Activated T-helper 1 cell treated with anti-CD3 and anti-CD28 coated beads, Interleukin-2, amount 50 U/mL, for 16 hours (primary cell): ENCODE measurements at places on chromosomes 11 and 22.

- DNase-seq, result no peak
These were observed 7.6 kb upstream of the SERPINH1 start for GRCh38 chr11:75554258-75555022.

DNA sequence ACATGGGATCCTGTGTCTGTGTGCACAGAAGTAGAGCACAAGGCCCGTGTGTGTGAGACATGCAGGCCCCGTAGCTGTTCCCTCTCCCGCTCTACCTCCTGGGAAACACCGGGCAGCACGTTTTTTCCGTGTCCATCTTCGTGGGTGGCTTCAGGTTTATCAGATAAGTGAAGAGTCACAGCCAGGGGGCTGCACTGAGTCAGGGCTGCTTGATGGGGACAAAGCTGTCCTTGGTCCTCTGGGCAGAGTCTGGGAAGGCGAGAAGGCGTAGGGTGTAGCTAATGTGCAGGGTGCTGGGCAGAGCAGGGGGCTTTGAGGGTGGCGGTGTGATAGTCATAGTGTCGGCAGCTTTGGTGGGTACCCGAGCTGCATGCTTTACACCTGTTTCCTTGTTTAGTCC lies 23.7 kb downstream of the INCENP start:
- no peak for DNase-seq

- DNase-seq, result no peak
These were observed 3.4 kb downstream of the OLFML1 start for GRCh38 chr11:7488681-7489080.

DNA sequence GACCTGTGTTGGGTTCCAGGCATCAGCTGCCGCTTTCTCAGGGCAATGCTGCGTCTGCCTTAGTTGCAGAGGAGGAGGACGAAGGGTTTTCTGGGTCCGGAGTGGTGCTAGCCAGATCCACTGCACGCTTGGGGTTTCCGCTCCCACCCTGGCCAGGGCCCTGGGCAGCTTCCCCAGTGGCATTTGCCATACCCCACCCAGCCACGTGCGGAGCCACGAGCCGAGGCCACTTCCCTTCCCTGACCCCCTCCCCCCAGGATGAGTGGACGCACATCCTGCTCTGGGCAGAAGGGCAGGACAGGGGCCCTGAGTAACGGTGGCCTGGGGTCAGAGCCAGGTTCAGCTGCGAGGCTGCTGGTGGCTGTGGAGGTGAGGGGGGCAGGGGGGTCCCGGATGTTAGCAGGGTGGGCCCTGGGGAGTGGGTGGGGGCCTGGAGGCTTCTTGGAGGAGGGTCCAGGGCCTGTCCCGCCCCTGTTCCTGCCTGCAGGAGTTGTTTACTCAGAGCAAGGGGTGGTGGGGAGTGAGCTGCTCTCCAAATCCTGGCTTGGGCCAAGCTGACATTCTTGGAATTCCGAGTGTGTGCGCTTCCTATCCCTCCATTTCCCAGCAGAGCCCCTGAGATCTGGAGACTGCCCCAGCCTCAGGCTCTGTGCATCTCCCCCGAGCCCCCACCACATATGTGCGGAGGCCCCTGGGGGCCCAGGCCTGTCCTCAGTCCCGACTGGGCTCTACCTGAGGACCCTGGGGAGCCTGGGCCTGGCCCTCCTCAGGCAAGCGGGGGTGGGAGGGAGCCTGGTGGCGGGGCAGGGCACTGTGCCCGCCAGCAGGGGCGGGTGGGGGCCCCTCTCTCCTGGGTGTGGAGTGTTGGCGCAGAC lies 1.4 kb downstream of the TSPAN4 start:
- DNase-seq, result no peak

DNA sequence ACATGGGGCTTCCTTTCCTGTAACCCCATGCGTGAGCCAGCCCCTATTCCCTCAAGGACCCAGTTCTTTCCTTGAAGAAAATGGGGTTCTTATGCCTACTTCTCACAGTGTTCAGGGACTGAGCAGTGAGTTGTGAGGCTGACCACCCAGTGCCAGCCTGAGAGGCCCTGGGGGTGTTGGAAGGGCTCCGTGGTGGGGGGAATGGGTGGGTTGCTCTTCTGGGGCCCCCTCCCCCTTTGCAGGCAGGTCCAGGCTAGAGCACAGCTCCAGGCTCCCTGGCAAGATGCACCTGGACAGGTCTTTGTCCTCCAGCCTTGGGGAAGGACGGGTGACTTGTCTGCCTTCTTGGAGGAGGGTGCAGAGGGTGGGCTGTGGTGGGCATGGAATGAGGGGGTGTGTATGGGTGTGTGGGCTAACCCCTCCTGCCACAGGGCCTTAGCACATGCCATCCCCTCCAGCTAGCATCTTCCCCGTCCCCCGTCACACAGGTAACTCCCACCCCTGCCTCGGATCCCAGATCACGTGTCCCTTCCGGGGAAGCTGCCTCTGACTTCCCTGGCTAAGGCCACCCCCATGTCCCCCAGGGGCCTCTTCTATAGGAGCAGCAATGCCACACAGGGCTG lies 64.6 kb downstream of the MYEOV start:
- DNase-seq, result no peak

GRCh38 chr22:23509571-23510302 lies 70.4 kb downstream of the IGLL1 start:
- DNase-seq, result no peak

- peak; percentile 45 for DNase-seq
These were observed at the start of gene GALNT18 for GRCh38 chr11:11621573-11622339. Gene GALNT18, minus strand, starts transcription at chr11:11622005.

DNA sequence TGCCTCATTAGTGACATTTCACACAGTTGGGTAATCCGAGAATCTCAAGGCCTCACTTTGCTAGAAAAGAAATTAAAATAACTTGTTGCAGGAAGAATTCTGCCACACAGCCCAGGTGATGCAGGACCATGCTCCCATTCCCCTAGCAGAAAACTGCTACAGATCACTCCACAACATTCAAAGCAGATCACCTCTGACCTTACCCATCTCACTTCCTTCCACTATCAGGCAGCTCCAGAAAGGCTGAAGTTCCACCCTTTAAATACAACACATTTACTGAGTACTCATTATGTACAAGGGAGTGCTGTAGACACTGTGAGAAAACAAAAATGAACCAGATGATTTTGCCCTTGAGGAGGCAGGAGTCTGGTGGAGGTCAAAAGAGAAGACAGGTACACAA lies 231.0 kb downstream of the TTC28 start:
- no peak for DNase-seq

DNA sequence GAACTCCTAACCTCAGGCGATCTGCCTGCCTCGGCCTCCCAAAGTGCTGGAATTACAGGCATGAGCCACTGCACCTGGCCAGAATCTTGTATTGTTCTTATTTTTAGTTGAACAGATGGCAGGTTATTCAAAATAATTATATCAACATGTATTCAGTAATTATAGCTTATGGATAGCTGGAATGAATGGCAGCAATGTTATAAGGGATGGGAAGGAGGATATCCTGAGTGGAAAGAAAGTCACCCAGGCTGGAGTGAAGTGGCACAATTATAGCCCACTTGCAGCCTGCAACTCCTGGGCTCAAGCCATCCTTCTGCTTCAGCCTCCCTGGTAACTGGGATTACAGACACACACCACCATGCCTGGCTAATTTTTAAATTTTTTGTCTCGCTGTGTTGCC lies 88.1 kb downstream of the MED15 start:
- DNase-seq, result no peak

- DNase-seq, result no peak
These were observed 45.2 kb downstream of the TBX1 start for GRCh38 chr22:19805821-19806212.

DNA sequence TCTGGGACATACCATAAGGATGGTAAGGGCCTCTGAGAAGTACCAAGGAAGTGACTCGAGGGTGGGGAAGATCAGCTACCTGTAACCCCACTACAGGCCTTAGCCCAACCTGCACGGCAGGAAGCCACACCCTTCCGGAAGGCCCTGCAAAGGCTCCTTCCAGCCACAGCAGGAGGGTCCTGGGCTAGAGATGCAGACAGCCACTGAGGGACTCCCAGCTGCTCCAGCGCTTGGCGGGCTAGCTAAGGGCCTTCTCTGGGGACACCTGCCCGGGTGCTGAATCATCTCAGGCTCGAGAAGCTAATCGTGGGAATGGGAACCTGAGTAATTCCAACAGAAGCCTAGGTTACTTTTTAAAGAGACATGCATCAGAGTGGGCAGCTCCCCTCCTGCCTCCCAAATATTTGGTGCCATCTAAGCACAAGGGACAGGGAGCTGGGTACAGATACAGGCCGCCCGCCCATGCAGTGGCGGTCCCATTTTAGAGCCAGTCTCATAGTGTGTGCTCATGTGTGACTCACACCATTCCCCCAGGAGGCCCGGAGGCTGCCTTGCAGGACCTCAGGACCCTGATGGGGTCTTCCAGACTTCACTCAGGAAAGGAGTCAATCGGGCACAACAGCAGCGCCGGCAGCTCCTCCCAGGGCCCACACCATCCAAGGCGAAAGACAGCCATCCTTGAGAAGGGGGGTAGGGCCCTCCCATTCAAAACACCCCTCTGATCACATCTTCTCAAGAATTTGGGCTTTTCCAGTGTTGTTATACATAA lies 8.0 kb downstream of the MYH9 start:
- no peak for DNase-seq

- no peak for DNase-seq
These were observed 31.8 kb downstream of the TXN2 start for GRCh38 chr22:36449596-36450175.

GRCh38 chr11:106077609-106078455 lies at the start of gene AASDHPPT:
Gene AASDHPPT, plus strand, starts transcription at chr11:106077662. Its CDS starts 49 bp downstream, at chr11:106077711.
- DNase-seq, result no peak

DNA sequence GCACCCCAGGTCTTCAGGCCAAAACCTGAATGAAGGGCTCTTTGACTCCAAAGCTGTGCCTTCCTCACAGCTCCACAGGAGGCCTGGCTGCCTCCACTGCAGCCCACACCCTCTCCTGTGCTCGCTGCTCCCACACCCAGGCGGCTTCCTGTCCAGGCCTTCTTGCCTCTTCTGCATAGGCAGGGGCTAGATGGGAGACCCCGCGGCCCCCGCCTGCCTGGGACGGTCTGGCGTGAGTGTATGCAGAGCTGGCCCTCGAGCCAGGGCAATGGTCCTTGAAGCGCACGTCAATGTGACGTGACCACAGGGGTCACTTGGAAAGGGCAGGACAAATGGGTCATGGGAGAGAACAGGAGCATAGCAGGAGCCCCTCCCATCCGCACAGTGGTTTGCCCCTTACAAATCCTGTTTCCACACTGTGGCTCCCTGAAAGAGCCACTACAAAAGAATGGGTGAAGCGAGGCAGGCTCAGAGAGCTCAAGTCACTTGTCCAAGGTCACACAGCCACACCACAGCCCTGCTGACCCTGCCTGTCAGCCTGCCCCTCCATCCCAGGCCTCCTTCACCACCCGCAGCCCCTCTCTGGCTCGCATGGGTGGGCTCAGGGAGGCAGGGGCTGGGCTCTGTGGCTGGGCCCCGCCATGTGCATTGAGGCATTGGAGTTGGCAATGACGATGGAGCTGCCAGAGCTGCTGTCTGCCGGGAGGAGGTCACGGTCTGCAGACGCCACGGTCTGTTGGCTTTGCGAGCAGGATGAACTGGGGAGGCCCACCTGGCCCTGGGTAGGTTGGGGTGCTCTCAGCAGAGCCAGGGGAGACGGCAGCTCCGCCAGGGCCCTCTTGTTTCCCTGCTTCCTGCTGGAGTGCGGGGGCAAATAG lies 71.2 kb upstream of the WNT11 start:
- DNase-seq, result no peak

DNA sequence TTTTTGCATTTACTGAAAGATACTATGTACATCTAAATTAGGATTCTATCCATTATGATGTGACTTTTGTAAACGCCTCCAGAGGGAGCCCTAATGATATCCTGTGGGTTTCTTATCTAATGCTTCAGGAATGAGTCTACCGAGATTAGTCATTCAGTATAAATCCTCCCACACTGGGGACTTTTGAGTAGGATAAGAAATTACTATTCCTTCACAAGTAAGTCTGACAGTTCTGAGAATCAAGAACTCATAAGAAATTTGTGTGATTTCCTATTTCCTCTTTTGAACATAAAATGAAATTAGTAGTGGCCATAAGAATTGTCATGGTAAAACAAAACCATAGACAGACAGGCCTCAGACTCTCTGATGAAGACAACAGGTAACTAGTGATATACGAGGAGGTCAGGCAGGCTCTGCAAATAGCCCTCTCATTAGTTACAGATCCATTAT lies 10.0 kb upstream of the OR5M1 start:
- DNase-seq, result no peak

- DNase-seq, result no peak
These were observed 216.6 kb upstream of the NARS2 start for GRCh38 chr11:78791254-78791653.

DNA sequence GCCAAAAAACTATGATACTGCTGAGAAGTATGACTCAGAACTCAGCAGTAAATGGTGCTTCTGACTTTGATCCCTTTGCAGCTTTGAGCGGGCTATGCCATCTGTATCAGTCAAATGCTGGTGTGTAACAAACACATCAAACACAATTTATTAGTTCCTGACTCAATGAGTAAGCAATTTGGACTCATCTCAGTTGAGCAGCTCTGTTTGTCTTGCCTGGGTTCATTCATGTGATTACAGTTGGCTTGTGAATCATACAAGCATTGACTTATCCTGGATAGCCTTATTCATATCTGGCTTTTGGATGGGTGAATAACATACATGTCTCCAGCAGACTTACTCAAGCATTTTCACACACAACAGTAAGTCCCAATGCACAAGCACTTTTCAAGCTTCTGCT lies 858.8 kb downstream of the METTL15 start:
- DNase-seq, result no peak

GRCh38 chr11:62851807-62852522 lies 12.6 kb upstream of the WDR74 start:
- no peak for DNase-seq

- DNase-seq, result no peak
These were observed 34.1 kb upstream of the CALCA start for GRCh38 chr11:15006139-15006759.

GRCh38 chr11:75406338-75406777 lies 7.0 kb downstream of the RPS3 start:
- DNase-seq, result no peak

- DNase-seq, result no peak
These were observed 5.2 kb downstream of the GRIK4 start for GRCh38 chr11:120516461-120517389.

DNA sequence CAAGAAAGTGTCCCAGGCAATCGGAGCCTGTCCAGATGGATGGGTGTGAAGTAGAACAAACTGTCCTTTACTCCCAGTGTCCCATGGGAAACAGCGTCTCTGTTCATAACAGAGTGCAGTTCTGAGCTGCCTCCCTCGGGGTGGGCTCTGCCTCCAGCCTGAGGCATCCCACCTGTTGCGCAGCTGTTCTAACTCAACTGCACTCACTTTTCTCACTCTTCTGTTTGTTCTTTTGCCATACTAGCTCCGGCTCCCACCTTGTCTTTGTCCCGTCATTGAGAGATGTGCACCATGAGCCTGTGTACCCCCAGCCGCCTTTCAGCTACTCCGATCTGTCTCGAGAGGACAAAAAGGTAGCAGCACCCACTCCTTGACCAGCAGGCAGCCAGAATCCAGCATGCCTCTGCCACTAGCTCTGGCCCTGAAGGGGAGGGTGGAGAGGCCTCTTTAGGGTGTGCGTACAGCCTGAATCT lies 20.7 kb upstream of the CDC42EP2 start:
- DNase-seq, result no peak
